WERI-Rb-1 (cell line): ENCODE measurements at places on chromosomes 13 and 19.

DNA sequence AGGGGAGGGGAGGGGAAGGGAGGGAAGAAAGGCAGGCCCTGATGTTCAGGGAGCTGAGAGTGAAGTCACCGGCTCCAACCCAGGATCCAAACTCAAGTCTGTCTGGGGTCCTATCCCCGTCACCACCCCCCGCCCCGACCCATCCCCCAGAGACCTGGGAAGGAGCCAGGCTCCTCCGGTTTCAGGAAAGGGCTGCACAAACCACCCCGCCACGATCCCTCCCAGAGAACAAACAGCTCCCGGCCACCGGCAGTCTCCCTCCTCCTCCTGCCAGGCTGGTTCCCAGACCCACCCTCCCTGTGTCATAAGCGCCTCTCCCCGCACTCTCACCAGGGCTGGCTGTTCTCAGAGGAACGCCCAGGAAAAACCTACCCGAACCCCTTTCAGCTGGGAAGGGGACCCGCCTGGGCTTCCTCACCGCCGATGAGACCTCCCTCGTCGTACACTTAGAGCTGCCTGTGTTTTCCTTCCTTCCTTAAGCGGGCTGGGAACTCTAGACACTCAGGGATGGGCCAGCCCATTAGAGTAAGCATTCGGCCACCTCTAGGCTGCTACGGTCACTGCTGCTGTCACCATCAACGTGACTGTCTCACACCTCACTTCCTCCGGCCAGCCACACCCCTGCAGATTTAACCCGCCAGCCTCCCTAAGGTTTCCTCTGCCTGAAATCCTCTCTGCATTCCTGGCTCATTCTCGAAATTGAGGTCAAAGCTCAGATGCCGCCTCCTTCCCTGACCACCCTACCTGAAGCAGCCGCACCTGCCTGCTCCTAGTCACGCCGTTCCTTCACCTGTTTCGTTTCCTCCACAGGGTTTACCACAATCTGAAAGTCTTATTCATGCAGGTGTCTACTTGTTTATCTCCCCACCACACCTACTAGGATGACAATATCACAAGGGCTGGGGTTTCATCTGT is 6.3 kb upstream of the RDH13 start:
- peak; percentile 56 for DNase-seq

GRCh38 chr19:29088761-29089160 is 124.2 kb downstream of the UQCRFS1 start:
- DNase-seq = no peak

DNA sequence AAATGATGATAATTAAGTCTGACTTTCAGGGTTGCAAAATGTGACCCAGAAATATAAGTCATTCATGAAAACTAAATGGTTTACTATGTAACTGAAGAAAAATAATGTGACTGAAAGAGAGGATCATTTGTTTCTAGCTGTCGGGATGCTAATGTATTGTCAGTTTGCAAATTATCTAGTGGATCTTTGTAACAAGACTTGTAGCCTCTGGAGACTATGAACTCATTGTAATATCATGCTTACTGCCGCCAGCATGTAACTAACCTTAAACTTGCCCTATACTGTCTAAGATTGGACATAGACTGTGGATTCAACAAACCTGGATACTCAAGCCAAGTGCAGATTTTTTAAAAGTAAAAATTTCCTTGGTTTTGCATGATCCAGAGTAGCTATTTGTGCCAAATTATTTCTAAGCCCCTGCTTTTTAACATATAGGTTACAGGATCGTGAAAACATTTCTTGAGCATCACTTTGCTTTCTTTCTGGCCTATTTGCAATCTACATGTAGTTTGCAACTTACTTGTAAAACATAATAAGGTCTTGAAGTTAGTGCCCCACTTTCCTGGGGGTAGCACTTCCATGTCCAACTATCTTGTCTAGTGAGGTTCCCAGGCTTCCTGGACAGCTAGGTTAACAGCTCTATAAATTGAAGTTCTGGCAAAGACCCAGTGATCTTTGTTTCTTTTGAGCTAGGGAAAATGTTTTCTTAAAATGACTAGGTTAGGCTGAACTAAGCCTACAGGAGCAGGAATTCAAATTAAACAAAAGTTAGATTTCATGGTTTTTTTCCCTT is 3.3 kb upstream of the POSTN start:
- no peak for DNase-seq

DNA sequence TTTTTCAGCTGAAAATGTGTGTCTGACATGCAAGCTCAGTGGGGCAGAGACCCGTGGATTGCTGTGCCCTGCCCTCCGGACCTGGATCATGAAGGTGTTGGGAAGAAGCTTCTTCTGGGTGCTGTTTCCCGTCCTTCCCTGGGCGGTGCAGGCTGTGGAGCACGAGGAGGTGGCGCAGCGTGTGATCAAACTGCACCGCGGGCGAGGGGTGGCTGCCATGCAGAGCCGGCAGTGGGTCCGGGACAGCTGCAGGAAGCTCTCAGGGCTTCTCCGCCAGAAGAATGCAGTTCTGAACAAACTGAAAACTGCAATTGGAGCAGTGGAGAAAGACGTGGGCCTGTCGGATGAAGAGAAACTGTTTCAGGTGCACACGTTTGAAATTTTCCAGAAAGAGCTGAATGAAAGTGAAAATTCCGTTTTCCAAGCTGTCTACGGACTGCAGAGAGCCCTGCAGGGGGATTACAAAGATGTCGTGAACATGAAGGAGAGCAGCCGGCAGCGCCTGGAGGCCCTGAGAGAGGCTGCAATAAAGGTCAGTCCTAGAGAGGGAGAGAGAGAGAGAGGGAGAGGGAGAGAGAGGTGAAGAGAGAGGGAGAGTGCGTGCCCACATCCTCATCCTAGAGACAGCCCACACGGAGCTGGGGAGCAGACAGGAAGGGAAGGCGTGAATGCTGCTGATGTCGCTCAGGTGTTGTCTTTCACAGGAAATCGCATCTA is 5.1 kb upstream of the DCUN1D2 start:
- no peak for DNase-seq

DNA sequence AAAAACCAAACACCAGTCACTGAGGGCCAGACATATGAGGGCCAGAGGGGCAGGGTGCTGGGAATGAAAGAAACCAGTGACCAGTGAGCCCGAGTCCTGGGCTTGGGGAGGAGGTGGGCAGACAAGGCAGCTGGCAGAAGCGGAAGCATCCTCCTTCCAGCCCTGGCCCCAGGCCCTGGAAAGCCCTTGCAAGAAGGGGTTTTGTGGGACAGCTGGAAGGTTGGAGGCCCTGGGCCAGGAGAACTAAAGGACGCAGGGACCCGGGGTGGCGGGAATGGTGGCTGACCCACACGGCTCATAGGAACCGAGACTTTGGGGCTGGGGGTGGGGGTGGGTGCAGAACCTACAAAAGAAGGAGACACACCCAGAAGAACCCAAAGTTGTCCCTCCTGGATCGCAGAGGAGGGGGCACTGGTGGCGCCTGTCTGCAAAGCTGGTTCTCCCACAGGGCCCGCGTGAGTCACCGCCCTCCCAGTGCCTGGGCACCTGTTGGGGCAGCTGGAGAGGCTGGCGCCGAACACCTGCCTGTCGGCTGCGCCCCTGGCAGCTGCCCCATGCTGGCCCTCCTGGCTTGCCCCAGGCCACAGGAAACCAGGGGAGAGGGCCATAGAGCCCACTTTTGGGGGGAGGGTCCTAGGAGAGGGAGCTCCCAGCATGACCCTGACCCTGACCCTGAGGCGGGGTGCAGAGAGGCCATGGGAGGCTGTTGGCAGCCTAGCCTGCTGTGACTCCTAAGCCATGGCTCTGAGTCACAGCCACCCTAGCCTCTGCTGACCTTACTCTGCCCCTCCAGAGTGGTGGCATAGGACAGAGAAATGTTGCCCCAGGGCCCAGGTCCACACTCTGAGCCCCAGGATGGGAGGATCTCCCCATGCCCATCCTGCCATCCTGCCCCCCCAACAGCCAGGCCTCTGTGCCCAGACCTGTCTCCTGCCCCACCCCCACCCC is 802 bp downstream of the DMPK start:
- peak; percentile 6 for DNase-seq

DNA sequence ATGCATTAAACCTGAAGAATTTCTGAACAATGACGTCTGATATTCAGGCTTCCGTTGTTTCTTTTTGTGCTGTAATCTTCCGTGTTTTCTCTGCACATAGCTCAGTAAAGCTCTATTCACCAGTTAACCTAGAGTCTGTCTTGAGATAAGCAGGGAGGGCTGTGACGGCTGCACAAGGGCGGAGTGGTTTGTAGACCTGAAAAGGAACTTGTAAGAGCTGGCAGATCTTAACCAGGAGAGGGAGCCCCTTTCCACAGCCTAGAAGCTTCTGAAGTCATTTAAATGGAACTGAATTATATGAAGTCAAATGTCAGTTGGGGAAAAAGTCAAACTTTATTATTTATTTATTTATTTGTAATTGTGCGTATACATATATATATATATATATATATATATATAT is 27.5 kb downstream of the DPRX start:
- DNase-seq = peak; percentile 9

DNA sequence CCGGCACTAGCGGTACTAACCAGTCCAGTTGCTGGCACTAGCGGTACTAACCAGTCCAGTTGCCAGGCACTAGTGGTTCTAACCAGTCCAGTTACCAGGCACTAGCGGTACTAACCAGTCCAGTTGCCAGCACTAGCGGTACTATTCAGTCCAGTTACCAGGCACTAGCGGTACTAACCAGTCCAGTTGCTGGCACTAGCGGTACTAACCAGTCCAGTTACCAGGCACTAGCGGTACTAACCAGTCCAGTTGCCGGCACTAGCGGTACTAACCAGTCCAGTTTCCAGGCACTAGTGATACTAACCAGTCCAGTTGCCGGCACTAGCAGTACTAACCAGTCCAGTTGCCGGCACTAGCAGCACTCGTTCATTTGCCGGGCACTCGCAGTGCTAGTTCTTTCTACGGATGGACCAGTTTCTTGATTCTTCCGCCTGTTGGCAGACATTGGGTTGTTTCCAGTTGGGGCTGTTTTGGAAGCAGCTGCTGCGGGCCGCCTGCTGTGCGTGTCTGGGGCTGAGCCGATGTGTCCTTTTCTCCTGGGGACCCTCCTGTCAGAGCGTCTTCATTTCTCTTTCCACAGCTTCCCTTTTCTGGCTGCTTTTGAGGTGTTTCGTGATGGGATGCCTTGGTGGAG is 123.4 kb upstream of the MCF2L start:
- DNase-seq = no peak

DNA sequence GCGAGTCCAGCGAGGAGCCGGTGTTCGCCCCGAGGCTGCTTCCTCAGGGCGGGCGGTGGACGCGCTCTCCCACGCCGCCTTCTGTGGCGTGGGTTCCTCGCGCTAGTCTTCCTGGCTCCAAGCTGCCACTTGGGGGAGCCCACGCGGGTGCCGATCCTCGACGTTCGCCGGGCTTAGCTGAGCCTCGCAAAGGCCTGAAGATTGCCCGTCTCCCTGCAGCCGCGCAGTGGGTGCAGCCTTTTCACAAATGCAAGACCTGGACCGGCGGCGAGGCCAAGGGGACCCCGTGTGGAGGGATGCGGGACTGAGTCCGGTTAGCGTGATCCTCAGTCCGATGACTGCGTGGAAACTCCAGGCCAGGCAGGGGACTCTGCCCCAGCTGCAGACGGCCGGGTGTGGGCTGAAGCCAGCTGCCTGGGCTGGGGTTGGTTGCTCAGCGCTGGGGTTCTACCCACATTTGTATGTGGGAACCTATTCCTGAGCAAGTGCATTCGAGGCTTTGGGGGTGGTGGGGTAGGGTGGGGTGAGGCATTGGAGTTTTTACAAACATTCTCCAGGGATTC is 16.6 kb upstream of the LRP3 start:
- DNase-seq = peak; percentile 79

DNA sequence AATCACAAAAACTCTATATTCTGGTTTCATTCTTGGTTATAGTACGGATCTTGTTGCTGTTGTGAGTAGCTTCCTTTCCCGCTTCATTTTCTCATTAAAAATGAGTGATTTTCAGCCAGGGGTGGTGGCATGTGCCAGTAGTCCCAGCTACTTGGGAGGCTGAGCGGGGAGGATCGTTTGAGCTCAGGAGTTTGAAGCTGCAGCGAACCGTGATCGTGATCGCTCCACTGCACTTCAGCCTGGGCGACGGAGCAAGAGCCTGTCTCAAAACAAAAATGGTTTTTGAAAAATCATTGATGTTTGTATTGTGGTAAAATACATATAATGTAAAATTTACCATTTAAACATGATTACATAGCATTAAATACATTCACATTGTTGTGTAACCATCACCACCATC is 71.6 kb upstream of the TM9SF2 start:
- peak; percentile 3 for DNase-seq

DNA sequence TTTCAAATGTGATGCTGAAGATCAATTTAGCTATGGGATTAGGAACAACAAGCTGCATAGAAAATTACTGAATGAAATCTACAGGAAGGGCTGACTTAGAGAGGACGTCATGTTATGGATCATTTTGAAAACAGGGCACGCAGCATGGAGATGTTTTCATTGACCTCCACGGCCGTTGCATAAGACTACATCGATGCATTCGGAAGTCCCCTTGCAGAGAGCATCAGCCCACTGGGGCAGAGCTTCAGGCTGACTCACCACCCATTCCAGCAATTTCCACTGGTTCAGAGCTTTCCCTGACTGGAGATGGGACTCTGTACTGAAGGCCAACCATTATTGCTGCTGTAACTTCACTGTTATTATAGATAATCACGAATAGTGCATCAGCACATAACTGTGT is 305.3 kb downstream of the IRS2 start:
- DNase-seq = no peak

DNA sequence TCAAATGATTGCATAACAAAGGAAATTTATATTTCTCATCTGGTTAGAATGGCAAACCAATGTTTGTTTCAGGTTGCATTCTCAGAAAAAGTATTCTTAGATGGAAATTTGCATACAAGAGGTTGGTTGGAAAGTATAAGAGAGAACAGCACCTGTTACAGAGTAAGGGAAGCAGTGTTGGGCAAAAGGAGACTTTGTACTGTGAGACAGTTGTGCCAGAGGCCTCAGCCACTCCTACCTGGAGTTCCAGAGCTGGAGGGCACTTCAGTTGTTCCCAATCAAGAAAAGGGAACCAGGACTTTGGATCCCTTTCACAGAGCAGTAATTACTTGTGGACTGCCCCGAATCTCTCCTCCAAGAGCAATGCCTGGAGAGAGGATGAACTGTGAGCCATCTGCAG is 81.8 kb downstream of the SPRY2 start:
- DNase-seq = no peak

- no peak for DNase-seq
These were observed 8.1 kb downstream of the RAB20 start for GRCh38 chr13:110553417-110553816.

GRCh38 chr19:33291623-33292534 is 10.5 kb downstream of the CEBPA start:
- no peak for DNase-seq

GRCh38 chr19:20607943-20608342 is 42.4 kb upstream of the ZNF737 start:
- DNase-seq = no peak

DNA sequence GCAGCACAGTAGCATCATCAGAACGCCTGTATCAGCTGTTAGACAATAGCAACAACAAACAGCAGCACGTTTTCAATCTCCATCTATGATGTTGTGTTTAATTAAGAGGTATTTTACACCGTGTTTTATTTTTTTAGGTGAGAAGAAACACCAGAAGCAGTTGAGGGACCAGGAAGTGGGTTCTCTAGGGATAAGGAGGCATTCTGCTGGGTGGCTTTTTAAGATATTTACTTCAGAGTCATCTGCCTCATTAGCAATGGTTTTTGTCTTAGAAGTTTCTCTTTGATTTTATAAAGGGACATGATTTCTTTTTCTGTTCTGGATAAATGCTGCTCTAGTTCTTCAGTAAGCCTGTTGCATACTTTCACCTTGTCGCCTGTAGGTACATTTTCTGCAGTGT is 8.2 kb downstream of the CKAP2 start:
- no peak for DNase-seq

- DNase-seq = peak; percentile 73
These were observed 10.8 kb upstream of the C19orf33 start for GRCh38 chr19:38293281-38293680.
